ENCODE measurements at places on chromosomes 2 and 18.

DNA sequence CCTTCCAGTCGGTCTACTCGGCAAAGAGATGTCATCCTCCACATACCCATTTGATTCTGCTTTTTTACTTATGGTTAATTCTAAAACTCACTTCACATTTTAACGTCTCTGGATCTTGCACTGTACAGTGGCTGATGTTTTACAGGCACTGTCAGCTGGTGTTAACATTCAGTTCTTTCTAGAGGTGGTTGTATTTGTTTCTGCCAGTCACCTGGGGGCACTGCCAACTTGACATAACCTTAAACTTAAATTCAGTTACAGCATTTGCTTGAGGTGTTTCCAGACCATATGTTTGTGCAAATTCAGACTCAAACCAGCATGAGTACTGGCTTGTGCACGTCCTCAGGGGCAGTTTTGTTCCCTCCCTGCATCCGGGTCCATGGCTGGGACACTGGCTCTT lies 5.3 kb upstream of the TMEM185B start:
- no peak for DNase-seq

- DNase-seq = no peak
Measured at GRCh38 chr2:96945014-96945413, 41.4 kb downstream of the FAM178B start.

- DNase-seq = no peak
Measured at GRCh38 chr2:176173567-176174381, 14.7 kb upstream of the HOXD1 start.

DNA sequence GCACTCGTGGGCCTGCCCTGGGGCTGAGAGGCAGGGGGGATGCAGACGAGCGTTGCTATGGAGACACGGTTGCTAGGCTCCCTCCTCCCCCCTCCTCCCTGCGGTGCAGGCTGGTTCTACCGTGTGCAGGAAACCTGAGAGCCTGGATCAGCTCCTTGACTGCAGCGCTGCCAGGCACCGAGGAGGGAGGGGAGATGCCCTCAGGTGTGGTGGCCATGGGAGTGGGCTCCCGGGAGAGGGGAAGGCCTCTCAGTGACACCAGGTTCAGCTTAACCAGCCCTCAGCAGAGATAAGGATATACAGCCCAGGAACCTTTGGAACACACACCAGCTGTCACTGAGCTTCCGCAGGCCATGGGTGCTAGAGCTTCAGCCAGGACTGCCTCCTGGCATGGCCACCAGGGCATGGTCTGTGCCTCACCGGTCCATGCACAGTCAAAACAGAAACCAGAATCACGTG lies 124.4 kb upstream of the PXDN start:
- no peak for DNase-seq

GRCh38 chr2:46320141-46320567 lies 22.9 kb downstream of the EPAS1 start:
- no peak for DNase-seq

DNA sequence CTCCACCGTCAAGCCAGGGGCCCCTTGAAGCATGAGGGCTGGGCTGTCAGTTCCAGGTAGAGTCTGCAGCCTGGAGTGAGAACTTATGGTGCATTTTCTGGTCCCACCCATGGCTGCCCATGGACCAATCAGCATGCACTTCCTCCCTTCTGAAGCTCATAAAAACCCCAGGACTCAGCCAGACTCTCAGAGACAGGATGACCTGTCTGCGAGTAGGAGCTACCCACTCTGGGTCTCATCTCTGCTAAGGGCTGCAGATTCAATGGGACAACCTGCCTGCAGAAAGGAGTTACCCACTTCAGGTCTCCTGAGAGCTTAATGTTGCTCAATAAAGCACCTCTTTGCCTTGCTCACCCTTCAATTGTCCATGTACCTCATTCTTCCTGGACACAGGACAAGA lies 9.4 kb upstream of the DUSP19 start:
- DNase-seq = no peak

GRCh38 chr2:225668606-225669266 lies 269.2 kb downstream of the NYAP2 start:
- peak; percentile 67 for DNase-seq

GRCh38 chr2:70039366-70039765 lies 47.9 kb upstream of the PCBP1 start:
- no peak for DNase-seq

All from HFF-Myc (cell line).